Activated CD4-positive, alpha-beta T cell treated with anti-CD3 and anti-CD28 coated beads, Interleukin-2, amount 10 ng/mL, durations not matched to agents 7 days and 5 days (primary cell): ENCODE measurements at places on chromosomes 11 and 22.

- DNase-seq: no peak
Observed at GRCh38 chr22:47281126-47282106, 519.0 kb downstream of the TBC1D22A start.

GRCh38 chr22:20748731-20749428, 25.0 kb upstream of the SERPIND1 start:
- DNase-seq: no peak

GRCh38 chr22:42844756-42845155, 12.3 kb downstream of the ARFGAP3 start:
- no peak for DNase-seq

DNA sequence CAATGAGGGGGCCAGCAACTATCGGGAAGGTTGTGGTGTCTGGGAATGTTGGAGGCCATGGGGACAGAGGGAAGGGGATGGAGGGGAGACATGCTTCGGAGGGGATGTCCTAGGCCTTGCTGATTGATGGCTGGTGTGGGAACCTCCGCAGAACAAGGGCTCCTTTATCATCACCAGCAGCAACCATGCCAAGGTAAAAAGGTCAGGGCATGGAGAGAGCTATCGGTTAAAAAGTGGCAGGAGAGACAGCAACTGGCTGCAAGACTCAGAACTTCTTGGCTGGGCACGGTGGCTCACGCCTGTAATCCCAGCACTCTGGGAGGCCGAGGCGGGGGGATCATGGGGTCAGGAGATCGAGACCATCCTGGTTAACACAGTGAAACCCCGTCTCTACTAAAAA, 3.0 kb downstream of the GSTT4 start:
- DNase-seq: no peak

- DNase-seq: no peak
Observed at GRCh38 chr11:576811-577610, 741 bp downstream of the PHRF1 start.

DNA sequence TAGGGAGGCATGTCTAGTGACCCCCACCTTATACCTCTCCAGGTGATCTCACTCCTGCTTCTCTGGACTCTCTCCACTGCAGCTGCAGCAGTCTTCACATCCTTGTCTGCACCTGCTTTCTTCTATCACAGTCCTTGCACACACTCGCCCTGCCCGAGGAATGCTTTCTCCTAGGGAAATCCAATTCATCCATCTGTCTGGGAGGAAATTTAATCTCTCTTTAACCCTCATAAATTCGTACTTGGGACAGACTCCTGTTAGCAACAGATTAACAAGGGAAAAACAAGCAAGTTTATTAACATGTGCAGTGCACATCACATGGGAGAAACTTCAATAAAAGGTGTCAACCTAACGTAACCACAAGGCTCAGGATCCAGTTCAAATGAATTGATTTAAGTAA, 11.3 kb upstream of the RCN1 start:
- DNase-seq: no peak

DNA sequence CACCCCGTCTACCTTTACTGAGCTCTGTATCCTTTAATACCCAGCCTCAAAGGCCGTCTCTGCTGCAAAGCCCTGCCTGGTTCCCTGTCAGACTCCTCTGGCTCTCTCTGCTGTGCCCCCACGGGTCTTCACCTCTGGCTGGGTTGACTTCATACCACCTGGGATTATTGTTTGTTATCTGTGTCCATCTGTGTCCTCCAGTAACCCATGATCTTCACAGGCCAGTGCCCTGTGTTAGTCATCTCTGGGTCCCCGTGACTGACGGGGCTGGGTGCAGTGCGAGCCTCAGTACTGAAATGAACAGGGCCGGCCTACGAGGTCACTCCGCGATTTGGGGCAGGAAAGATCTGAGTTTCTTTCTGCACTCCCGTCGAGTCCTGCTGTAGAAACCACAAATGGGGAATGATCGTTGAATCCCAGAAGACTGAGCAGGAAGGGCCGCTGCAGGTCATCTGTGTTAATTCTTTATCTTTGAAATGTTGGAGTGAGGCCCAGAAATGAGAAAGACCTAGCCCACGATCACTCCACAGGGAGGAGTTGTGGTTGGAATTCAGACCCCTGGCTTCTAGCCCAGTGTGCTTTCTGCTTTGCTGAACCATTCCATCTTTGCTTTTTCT, 12.3 kb upstream of the TUB start:
- no peak for DNase-seq

GRCh38 chr11:35478471-35479091, 46.8 kb downstream of the PAMR1 start:
- DNase-seq: no peak

DNA sequence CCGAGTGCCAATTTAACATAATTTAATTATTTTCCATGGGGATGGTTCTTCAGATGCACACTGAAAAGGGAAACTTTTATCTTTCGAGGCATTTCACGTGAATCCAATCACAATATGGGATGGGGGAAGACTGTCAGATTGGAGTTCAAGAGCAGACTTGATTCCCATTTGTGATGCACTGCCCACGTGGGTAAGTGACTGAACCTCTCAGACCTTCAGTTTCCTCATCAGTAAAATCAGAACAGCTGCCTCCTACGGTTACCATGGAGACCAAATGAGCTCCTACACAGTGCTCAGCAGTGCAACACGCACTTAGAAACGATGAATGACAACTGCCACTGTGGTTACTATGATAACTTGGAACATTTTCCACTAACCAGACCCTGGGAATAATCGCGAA, 21.7 kb downstream of the KIAA0930 start:
- DNase-seq: peak; percentile 20

DNA sequence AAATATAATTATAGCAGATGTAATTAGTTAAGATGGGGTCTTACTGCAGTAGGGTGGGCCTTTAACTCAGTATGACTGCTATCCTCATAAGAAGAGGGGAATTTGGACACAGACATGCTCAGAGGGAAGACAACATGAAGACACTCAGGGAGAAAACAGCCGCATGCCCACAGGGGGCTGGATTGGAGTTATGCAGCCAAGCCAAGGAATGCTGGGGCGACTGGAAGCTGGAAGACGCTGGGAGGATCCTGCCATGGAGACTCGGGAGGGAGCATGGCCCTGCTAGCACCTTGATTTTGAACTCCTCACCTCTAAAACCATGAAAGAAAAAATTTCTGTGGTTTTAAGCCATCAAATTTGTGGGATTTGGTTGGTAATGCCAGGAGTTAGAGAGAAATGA, 40.9 kb downstream of the PANX1 start:
- no peak for DNase-seq

- no peak for DNase-seq
Observed at GRCh38 chr11:17933708-17934107, 79.1 kb downstream of the SERGEF start.

GRCh38 chr11:78660471-78660870, 85.8 kb upstream of the NARS2 start:
- DNase-seq: no peak

GRCh38 chr11:26708736-26709456, 13.0 kb downstream of the SLC5A12 start:
- no peak for DNase-seq

DNA sequence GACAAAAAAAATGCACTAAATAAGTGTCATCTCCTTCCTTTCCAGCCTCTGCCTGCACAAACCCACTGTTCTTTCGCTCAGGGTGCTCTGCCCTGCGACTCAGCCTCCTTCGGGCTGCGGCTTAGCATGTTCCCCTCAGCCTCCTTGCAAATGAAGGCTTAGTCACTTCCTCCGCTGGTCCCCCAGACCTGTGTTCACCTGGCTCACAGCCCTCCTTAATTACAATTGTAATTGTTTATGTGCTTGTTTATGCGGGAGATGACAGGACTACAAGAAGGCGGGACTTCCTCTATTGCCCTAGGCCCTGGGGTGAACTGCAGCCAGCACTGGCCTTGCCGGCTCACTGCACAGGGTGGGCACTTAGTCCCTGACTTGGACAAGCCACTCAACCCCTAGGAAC, 303.6 kb downstream of the KIRREL3 start:
- DNase-seq: no peak

DNA sequence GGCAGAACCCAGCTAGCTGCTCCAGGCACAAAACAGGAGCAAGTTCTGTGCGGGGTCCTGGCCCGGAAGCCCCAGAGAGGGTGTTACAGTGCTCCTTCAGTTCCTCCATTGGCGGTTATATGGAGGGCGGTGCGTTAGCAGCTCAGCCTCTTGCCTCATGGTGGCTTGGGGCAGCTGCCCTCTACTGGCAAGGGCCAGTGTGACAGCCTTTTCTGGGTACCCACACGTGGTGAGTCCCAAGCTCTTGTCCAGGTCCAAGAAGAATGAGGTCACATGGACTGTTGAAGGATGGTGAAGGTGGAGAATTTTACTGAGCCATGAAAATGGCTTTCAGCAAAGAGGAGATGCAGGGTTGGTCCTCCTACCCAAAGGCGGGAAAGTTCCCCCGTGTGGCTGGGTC, 100.5 kb downstream of the WT1 start:
- no peak for DNase-seq

GRCh38 chr11:10943968-10944367, 86.1 kb upstream of the ZBED5 start:
- DNase-seq: no peak

DNA sequence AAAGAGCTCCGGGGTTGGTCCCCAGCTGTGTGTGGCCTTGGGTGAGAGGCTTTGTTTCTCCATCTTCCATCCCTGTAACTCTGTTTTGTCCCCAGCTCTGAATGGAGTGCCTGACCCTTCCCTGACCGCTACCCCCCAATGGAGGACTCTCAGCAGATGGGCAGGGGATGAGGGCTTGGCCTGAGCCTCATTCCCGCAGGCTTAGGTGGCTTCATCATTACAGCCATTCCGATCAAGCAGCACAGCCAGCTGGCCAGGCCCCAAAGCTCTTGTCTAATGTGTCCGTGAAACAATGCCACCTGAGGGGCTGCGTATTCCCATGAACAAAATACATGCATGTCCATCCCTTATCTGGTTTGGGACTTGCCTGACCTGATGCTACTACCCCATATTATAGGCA, 3.9 kb upstream of the CDC42EP2 start:
- no peak for DNase-seq

GRCh38 chr11:7612661-7613393, 60.5 kb downstream of the CYB5R2 start:
- no peak for DNase-seq

GRCh38 chr11:123760894-123761293, 6.6 kb upstream of the OR6X1 start:
- DNase-seq: no peak

DNA sequence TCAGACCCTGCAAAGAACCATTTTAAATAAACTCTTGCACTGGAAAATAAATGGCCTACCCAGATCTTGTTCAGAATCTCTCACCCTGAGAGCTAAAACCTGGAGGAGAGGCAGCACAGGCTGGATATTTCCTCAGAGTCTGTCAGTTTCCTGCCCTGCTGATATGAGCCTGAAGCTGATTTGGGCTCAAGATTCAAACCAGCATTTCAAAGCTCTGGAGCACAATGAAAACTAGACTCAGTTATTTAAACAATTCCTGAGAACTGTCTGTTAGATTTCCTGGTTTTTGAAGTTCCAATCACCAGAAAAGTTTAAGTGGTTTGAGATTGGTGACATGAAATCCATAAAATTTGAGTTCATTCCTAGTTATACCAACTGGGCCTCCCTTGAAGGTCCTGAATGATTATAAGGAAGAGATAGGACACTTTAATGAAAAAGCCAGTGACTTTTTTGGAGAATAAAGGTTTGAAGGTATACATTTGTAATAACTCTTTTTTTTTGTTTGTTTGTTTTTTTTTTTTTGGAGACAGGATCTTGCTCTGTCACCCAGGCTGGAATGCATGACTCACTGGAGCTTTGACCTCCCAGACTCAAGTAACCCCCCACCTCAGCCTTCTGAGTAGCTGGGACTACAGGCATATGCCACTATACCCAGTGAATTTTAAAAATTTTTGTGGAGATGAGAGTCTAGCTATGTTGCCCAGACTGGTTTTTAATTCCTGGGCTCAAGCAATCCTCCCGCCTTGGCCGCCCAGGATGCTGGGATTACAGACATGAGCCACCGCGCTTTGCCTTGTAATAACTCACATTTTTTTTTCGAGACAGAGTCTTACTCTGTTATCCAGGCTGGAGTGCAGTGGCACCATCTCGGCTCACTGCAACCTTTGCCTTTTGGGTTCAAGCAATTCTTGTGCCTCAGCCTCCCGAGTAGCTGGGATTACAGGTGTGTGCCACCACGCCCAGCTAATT, 8.0 kb upstream of the ESAM start:
- no peak for DNase-seq

DNA sequence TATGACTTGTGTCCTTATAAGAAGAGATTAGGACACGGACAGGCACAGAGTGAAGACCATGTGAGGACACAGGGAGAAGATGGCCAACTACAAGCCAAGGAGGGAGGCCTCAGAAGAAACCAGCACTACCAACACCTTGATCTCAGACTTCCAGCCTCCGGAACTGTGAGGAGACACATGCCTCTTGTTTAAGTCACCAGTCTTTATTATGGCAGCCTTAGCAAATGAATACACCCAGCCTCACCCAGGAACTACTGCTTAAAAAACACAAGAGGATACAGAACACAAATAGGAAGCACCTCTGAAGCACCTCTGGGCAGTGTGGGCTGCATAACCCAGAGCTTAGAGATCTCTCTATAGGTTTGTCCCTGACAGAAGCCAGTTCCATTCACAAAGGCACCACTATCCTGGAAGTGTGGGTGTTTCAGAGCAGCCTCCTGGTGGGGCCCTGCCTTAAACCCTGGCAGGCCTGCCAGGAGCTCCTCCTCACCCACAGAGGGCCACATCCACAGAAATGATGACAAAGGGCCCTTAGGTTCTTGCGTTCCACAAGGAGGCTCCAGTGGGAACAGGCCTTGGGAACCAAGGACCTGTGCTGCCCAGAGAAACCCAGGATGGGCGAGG, 58.8 kb downstream of the CHRDL2 start:
- DNase-seq: no peak

DNA sequence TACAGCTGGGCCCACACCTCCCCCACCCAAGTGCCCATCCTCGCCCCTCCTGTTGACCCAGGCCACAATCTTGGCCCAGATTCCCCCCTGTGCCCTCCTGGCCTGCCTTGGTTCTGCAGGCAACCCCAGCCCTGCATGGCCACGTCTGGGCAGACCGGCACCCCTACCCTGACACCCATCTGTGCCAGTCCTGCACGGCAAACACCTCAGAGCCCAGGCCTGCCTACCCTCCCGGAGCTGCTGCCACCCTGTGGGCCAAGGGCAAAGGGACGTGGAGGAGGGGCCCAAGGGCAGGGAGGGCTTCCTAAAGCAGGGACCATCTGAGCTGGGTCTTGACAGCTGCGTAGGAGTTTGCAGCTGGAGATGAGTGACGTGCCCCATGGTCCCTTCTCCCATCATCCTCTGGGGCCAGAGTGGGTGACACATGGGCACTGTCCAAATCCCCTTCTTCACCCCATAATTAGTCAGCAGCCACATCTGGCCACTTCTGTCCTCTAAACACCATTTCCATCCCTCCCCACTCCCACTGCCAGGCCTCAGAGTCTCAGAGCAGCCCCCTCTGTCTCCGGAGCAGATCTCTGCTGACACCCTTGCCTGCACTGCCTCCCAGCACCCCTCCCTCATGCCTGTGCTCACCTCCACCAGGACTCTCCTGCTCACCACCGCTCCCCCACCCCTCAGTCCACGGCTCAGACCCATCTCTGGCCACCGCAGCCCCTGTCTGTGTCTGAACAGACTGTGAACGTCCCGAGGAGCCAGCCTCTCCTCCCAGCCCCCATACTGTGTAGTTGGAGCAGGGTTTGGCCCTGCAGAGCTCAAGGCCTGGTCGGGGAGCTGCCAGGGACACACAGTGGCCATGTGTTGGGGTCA, 35.6 kb upstream of the PPARA start:
- no peak for DNase-seq
